DMS53 (cell line): ENCODE measurements at places on chromosomes 7 and 10.
A peak's percentile ranks its signal among the peaks of the same experiment; 100 is the strongest.

DNA sequence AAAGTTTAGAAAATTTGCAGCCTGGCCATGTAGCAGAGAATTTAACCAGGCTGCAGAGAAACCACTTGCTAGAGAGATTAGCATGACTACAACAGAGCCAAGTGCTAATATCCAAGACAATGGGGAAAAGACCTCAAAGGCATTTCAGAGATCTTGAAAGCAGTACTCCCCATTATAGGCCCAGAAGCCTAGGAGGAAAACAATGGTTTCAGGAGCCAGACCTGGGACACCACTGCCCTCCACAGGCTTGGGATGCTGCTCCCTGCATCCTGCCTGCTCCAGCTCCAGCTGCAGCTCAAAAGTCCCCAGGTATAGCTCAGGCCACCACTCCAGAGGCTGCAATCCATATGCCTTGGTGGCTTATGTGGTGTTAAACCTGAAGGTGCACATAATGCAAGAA is 101.5 kb upstream of the TMEM72 start:
- peak; percentile 29 for DNase-seq

DNA sequence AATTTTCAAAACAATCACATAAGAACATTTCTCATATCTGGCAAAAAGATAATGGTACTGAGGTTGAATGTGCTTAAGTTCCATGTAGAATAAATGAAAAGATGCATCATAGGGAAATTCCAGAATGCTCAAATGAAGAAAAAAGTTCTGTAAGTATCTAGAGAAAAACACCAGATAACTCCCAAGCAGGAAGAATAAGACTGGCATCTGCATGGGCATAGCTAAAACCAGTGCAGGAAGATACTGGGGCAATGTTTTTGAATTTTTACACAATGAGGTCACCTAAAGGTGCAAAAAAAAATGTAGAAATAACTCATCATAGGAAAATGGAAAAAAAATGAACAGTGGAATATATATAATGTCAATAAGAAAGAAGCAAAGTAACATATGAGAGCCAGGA is 275.2 kb downstream of the BAMBI start:
- no peak for DNase-seq

DNA sequence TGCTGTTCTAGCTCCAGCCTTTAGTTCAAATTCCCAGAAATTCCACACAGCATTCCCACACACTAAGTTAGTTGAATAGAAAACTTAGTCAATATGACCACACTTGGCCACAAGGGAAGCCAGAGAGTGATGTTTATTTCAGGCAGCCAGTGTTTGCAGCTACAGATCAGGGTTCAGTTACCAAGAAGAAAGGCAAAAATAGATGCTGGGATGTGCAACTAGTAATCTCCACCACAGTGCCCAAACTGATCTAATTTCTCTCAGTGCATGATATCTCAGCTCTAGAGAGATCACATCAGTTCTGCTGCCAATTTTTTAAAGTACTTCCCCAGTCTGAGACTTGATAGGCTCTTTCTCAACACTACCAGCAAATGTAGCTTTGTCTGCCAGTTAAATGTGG is 17.6 kb downstream of the SLF2 start:
- no peak for DNase-seq

GRCh38 chr7:158284121-158284520 is 303.5 kb downstream of the PTPRN2 start:
- DNase-seq: no peak

- no peak for DNase-seq
Measured at GRCh38 chr7:70406950-70407209, 725.1 kb upstream of the GALNT17 start.

GRCh38 chr7:295155-296154 is 5.5 kb downstream of the FOXL3 start:
- DNase-seq: no peak

DNA sequence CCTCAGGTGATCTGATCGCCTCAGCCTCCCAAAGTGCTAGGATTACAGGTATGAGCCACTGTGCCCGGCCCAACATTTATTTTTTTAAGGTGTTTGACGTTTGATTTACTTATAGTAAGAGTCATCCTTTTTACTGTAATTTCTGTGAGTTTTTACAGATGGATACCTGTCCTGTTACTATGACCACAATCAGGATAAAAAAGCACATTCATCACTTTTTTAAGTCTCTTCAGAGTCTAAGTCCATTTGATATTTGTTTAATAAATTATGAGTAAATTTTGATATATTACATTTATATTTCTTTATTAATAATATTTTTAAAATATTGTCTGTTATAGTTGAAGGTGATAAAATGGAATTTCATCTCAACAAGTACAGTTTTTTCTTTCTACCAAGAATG is 300.5 kb upstream of the KAT6B start:
- no peak for DNase-seq

- peak; percentile 35 for DNase-seq
Measured at GRCh38 chr7:122311734-122312450, 7.3 kb upstream of the FEZF1 start.

GRCh38 chr10:34305189-34305588 is 509.9 kb downstream of the PARD3 start:
- DNase-seq: peak; percentile 90

GRCh38 chr7:64640504-64640903 is 25.4 kb upstream of the ZNF107 start:
- DNase-seq: no peak

DNA sequence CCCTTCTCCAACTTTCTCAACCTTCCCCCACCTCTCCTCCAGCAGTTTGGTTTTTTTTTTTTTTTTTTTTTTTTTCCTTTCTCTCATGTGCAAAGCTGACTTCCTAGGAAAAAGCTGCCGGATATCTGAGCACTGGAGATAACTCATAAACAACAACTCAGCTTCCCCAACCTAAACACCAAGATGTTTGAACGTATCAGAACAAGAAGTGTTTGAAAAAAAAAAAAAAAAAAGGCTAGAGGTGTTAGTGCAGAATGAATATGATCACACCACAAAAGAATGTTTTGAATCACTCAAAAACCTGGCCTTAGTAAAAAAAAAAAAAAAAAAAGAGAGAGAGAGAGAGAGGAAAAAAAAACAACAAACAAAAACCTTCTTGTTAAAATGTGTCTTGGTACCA is 11.2 kb downstream of the GATA3 start:
- DNase-seq: no peak

DNA sequence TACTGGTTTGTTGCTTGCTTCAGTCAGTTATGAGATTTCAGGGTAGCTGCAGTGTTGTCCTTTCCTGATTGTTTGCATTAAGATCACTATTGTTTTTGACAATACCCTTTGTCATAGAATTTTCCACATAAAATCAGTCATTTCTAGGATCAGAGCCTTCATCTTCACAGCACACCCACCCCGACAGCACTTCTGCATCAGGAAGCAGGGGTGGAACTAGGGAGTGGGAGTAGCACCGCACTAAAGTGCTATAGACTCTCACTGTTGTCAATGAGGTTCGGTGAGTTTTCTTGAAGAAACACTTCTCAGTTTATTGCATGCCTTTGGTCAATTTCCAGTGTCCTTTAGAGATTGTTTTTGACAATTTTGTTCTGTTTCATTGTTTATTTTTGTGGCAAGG is 632.5 kb downstream of the AUTS2 start:
- DNase-seq: no peak

DNA sequence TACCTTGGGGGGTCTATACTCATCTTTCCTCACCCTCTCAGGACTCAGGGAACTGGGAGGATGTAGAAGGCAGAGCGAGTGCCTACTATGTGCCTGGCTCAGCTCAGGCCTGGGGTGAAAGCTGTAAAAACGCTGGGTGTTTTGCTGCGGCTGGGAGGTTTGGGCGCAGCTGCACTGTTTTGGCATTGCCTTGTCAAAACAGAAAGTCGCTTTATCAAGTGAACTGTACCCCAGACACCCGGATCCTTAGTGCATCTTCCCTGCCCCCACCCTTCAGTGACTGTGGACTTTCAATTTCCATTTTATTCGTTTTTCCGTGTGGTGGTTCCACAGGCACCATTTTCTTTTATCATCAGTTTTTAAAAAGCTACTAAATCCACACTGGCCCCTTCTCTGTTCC is 86.7 kb upstream of the ZNF716 start:
- DNase-seq: no peak

DNA sequence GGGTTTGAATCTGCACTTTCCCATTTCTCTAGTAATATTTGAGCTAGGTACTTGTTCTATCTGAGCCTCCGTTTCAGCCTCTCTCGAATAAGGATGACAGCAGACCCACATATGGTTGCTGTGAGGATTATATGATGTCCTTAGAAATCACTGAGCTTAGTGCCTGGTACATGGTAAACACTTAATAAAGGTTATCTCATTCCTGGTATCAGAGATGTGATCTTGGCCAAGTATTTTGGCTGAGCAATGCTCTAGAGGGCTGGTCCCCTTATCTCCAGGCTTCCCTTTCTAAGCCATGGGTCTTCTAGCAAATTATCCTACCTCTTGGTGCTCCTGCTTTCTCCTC is 407 bp upstream of the MKRN1 start:
- no peak for DNase-seq

DNA sequence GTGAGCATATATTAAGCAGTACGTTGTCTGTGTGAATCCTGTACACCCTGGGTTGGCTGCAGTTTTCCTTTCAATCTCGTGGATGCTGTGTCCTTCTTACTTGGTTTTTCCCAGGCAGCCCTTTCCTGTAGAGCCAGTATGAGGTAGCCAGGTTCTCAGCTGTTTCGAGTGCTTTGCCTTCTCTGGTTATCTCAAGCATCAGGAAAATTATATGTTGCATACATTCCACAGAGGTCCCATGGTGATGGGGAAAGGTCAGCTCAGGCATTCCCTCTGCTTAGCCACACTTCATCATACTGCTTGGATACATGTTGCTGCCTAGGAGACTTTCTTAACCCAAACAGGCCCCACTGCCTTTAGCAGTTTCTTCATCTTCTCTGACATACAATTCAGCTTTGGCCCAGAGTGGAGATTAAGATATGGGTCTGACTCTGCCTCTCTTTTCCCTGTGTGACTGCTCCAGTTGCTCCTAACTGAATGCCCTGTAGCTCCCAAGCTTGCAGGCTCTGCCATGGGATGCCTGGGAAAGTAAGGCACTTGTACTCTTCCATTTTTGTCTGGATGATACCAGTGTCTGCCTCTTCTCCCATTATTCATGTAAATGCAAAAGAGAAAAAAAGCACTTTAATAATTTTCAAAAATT is 11.3 kb downstream of the GNAI1 start:
- DNase-seq: no peak

GRCh38 chr10:56624082-56624481 is 263.0 kb upstream of the ZWINT start:
- no peak for DNase-seq

GRCh38 chr7:141012696-141013344 is 1.9 kb downstream of the MRPS33 start:
- peak; percentile 33 for DNase-seq

DNA sequence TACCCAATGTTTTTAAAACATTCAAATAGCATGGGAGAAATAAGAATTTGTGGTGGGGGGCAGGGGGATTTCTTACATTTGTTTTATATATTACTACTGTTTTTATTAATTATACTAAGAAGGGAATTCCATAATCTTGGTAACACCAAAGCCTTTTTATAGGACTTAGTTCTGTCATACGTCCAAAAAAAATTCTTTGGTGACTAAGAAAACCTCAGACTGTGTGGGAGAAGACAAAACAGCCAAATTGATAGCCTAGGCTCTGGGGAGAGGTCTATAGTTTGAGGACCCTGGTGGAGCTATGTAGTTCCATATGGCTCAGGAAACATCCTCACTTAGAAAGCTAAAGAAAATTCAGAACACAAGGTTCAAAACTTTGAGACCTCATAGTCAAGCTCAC is 23.4 kb downstream of the ACSM6 start:
- DNase-seq: no peak

GRCh38 chr7:3957472-3958108 is 656.5 kb downstream of the SDK1 start:
- DNase-seq: no peak
